ENCODE measurements at places on chromosomes 12 and 14. TPM values are rescaled to one million over a fixed set of nuclear protein-coding genes. Genes with fewer than 3 reads are reported as not detected.
A peak's percentile ranks its signal among the peaks of the same experiment; 100 is the strongest.

The IL22 gene
- total RNA-seq = not detected

The KLRC2 gene
- not detected for total RNA-seq

The ART4 gene
- total RNA-seq = not detected

The AGAP2 gene
- total RNA-seq = 0.57 TPM

The NELL2 gene
- 0.42 TPM for total RNA-seq

GRCh38 chr12:80154261-80154660 is 54.9 kb downstream of the OTOGL start:
- DNase-seq = peak; percentile 46

DNA sequence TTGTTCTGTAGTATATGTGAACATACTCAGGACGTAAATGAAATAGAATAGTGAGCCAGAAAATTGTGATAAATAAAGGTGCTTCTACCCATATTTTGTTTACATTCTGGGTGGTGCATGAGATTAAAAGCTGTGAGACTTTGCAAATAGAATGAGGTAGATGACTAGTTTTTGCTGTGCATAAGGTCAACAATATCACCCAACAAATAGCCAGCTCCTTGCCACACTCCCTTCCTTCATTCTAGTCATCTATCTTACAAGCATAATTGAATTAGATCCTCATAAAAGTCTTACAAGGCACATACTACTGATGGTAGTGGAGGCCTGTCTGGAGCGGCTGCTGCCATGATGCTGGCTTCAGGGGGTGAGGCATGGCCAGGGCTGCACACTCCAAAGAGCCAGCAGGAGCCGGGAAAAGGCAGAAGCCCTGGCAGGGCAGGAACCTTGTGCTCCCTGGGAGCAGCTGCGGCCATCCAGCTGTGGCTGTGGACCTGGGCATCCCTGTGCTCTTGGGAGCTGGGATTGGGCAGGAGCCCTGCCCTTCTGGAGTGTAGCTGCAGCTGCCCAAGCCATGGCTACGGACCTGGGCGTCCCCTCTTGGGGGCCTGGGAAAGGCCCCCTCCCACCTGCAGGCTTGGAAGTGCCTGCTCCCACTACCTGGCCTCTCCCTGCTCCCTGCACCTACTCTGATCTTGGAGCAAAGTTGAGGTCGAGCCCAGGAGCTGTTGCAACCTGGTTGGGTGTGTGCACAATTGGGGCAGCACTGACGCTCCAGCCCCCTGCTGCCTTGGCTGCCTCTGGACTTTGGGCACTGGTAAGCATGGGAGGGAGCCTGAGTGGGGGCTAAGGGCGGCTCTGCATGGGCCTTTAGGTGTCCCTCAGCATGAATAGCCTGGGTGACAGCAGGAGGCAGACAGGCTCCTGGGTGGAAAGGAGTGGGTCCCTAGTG is 112.8 kb downstream of the DACT1 start:
- no peak for DNase-seq

DNA sequence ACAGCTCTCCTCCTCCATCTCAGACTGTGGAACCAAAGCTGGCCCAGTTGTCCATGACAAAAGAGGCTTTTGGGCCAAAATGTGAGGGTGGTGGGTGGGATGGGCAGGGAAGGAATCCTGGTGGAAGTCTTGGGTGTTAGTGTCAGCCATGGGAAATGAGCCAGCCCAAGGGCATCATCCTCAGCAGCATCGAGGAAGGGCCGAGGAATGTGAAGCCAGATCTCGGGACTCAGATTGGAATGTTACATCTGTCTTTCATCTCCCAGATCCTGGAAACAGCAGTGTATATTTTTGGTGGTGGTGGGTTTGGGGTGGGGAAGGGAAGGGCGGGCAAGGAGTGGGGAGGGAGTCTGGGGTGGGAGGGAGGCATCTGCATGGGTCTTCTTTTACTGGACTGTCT is 11.8 kb upstream of the TAMALIN start:
- DNase-seq = no peak

DNA sequence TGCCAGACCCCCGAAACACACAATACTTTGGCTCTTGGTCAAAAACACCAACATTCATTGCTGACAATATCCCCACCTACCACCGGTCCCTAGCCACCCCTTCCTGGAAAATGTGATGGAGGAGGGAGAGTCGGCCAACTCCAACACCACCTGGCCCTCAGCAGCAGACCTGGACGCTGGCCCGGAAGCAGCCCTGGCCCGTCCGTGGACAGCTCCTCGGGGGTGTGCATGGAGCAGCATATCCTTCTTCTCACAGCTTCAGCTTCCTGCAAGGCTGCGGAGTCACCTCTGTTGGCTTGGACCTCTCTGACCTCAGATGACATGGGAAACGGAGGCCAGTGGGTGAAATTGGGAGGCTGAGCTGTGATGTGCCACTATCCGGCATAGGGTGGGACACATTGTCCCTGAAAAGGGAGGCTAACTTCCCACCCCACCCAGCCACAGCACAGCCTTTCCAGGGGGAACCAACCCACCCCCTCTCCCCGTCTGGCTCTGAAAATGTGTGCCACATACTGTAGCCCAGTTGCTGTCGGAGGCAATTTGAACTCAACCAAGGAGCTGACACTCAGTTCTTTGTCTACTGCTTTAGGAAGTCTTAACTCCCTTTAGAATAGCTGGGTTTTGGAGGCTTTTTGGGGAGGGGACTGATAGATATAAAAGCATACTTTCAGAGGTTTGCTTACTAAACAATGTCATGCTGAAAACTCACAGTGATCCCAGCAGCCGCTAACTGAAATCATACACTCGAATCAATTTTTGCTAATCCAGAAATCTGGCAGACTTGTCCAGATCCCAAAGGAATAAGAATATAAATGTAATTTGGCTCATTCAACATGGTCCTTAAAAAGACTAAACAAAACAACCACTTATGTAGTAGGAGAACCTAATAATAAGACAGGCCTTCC is 43.1 kb upstream of the LTA4H start:
- DNase-seq = no peak

DNA sequence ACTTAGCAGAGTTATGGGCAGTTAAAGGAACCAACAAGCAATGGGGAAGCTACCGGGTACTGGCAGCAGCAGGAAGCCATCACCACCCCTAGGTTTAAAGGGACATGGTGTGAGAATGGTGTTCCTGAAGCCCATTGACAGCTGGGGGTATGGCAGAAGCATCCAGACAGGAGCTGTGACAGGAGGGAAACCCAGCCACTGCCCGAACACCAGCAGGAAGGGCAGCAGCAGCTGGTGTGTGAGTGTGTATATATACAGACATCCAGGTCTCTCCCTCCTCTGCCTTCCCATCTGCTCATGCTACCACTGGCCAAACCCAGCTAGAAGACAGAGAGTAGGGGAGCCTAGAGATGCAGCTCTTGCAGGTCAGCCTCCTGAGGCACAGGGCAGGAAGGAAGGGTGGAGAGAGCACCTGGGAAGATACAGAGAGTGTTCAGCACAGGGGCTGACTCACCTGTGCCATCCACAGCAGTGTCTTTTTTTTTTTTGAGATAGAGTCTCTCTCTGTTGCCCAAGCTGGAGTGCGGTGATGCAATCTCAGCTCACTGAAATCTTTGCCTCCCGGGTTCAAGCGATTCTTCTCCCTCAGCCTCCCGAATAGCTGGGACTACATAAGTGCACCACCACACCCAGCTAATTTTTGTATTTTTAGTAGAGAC is 9.2 kb upstream of the ADCK1 start:
- no peak for DNase-seq

DNA sequence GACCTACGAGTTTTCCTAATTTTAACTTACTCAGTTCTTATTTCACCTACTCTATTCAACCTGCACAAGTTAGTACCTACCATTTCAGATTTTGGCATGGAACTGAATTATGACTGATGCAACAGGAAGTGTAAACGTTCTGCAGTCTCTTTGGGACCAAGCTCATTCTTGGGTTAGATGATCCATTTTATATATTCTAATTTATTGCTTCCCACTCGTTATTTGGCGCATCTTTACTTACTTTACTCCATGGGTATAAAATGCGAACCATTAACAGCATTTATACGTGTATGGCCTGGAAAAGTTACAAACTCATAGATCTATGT is 1.0 kb upstream of the EML1 start:
- DNase-seq = no peak

DNA sequence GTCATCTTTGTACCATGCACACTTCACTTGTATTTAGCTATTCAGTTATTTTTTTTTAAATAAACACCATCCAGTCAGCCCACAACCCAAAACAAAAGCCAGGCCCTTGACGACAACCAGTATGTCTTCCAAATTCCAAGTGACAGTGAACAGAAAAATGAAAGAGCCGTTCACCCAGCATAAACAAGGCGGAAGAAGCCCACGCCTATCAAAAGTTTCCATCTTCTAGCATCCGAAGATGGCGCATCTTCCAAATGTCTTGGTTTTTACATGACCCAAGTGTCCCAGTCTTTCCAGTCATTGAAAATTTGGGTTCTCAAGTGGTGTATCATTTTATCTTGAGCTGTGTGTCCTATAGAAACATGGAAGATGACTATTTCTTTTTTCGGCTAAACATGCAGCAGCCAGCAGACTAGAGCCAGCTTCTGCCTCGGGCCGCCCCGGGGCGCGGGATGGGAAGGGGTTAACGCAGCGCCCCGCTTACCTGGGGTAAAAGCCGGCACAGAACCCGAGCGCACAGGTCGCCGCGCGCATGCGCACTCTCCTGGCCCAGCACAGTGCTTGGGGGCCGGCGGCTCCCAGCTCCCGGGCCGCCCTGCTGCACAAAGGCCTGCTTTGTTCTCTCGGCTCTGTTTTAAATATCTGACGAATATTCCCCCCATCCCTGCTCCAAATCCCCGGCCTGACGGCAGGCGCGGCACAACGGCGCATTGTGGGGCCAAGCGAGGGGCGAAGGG is 164.8 kb downstream of the ZFP36L1 start:
- peak; percentile 88 for DNase-seq

DNA sequence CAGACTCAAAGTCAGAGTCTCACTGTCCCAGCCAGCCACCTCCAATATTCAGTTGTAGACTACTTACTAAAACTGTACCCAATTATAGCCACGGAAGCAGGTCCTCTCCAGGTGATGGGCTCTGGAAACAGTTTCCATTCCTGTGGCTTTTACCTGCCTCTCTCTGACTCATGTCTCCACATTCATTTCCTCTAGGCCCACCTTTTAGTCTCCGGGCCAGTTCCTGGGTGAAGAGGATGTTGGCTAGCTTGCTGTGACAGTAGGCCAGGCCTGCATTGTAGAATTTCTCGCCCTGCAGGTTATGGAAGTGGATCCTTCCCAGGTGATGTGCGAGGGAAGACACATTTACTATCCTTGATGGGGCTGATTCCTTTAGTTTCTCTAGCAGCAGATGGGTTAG is 5.6 kb downstream of the RDH11 start:
- no peak for DNase-seq

DNA sequence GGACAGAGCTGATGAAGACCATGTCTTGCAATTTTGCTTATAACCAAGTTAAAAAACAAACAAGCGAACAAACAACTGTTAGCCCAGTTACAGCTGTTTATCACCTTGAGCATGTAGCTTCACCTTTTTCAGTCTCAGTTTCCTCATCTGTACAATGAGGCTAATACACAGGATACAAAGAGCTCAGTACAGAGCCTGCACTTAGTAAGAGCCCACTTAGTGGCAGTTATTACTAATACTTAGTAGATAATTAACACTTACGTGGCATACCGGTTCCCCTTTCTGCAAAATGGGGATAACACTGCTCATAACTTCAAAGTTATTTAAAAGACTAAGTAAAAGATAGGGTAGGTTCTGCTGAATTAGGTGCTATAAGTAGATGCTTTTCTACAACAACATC is 228.0 kb downstream of the MON2 start:
- DNase-seq = no peak

GRCh38 chr14:24054324-24054641 is 2.5 kb downstream of the CARMIL3 start:
- DNase-seq = no peak

DNA sequence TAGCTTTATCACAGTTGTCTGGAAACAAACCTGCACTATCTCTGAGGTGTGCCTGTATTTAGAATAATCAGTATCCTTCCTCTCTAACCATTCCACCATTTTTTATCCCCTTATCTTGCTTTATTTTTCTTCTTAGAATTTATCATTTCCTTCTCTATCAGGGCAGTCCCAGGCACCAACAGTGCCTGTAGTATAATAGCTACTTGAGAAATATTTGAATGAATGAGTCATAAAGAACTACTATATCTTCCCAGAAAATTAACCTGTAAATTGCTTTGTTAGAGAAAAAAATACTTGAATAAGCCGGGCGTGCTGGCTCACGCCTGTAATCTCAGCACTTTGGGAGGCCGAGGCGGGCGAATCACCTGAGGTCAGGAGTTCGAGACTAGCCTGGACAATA is 21.2 kb upstream of the FOXJ2 start:
- peak; percentile 19 for DNase-seq

GRCh38 chr12:11731455-11731854 is 82.0 kb downstream of the ETV6 start:
- DNase-seq = no peak

DNA sequence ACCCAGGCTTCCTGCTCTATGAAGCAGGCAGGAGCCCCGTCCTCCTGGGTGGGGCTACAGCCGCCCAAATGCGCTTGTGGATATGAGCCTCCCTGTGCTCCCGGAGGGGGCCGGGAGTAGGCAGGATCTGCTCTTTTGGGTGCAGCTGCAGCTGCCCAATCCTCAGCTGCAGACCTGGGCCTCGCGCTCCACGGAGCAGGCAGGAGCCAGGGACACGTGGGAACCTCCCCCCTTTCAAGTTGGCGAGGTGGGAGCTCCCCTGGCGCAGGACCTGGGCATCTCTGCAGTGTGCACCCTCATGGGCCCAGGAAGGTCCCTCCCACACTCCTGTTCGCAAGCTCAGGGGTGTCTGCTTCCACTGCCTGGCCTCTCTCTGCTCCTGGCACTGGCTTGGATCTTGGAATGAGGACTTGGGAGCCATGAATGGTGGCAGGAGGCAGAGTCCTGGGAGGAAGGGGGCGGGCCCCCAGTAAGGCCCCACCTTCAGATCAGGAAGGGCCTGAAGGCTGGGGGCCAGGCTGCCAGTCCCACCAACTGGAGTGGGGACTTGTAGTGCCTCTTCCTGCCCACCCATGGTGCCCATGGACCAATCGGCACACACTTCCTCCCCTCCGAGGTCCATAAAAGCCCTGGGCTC is 61.3 kb downstream of the KLRG1 start:
- no peak for DNase-seq

- no peak for DNase-seq
Measured at GRCh38 chr14:78697341-78697740, 527.2 kb downstream of the NRXN3 start.

- peak; percentile 50 for DNase-seq
Measured at GRCh38 chr12:22100958-22101748, 55.1 kb downstream of the CMAS start.

GRCh38 chr12:42742716-42743115 is 153.2 kb upstream of the PRICKLE1 start:
- no peak for DNase-seq

DNA sequence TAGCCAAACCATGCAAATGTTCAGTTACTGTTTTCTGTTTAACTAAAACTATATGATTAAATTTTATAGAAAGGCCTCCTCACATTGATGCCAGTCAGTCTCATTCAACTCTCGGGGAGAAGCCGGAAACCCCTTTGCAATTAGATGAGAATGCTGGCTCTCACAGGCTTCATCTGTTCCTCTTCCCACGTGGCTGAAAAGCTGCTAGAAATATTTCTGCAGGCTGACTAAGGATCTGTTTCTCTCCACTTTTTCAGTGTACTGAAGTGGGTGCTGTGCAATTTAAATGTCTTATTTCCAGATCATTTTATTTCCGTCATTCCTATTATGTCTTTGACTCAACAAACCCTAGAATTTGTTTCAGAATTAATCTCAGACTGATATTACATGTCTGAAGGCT is 17.4 kb upstream of the KCNH3 start:
- DNase-seq = no peak
